Left forelimb (tissue), 1 donor: ENCODE measurements at places on chromosomes 1 and 21.

DNA sequence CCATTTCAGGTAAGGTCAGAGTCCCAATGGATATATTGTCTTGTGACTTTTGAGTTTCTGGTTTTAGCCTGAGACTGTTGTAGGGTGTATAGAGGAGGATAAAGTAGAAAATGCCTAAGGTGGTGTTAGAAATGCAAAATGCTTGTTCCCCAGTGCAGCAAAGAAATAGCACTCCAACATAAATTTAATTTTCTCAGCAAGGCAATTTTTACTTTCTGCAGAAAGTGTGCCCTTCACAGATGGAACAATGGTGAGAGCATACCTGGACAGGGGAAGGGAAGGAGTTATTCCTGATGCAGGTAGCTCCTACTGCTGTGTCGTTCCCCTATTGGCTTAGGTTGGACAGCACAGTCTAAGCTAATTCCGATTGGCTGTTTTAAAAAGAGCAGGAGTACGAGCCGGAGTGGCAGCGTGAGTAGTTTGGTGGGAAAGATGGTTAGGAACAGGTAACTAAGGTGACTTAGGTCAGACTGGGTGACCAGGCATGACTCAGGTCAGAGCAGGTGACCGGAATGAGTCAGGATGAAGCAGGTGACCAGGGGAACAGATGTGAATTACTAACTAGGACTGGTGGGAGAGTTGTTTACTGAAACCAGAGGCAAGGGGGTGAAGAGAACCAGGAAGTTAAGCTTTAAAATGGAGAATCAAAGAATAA lies 21.5 kb downstream of the SPATA45 start:
- no peak for DNase-seq

- no peak for DNase-seq
Observed at GRCh38 chr1:11673089-11673769, 7.7 kb downstream of the MAD2L2 start.

DNA sequence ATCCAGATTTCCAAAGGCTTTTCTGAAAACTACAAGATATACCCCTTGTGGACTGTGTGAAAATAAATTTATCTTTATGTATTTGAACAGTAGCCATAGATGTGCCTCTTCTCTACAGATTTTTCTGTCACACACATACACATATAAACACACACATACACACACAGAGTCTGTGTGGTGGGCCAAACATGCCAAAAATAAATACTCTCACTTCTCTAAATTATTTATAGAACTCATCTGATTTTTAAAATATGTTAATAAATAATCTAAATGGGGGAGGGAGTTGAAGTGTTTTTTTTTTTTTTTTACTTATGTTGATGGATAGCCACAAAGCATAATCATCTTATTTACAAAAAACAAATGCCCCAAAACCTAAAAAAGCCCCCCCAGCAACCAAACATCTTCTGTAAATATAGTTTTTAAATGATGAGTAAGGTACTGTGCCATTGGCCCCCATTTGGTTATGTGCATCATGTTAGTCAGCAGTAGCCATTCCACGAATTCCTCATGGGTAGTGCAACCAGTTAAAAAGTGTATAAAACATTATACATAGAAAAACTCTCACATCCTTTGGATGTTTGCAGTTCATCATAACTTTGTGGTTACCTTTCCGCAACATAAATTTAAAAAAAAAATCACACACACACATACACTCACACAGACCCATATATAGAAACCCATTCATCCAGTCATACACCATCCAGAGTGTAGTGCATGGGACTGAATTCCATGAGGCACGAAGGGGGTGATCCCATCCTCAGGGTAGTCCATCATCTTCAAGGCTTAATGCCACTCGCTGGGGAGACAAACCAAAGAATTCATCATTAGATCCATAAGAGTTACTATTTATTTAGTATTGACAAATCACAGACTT lies 8.2 kb upstream of the MAGOH start:
- DNase-seq: no peak

DNA sequence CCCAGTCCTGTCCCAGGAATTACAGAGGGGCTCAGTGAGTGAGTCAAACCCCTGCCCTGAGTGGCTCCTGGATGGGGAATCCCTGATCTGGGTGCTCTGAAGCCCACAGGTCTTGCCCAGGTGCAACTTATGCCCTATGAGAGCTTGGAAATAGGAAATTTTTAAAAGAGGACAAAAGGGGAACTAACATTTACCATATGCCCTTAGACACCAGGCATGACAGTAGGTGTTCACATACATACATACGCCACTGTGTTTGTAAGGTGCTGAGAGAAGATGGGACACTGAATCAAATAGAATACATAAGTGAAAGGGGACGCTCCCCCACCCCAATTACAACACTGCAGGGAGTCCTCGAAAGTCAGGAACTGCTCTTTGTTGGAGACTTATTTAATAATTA lies 1.4 kb downstream of the CFAP45 start:
- no peak for DNase-seq

DNA sequence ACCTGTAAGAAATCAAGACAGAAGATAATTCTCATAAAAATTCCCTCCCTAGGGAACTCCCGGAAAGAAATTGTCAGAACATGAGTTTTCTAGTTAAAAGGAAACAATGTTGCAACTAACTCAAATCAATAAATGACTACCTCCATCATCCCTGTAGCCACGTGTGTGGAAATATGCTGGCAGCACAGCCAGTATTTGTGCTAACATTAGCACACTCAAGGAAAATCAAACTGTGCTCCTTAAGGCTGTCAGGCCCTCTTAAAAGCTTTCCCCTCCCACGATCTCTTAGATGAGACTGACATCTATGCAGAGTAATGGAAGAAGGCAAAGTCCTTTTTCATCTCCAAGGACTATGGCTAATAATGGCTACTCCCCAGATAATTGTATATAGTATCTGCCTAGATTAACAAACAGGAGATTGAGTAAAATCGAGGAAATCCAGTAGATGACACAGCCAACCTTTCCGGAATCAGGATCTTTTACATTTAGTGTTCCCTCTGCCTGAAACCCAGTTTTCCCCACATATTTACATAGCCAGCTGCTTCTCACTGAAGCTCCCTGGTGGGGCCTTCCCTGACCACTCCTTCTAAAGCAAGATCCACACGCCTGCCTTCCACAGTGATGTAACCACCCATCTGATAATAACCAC lies 50.9 kb upstream of the NR5A2 start:
- DNase-seq: no peak

DNA sequence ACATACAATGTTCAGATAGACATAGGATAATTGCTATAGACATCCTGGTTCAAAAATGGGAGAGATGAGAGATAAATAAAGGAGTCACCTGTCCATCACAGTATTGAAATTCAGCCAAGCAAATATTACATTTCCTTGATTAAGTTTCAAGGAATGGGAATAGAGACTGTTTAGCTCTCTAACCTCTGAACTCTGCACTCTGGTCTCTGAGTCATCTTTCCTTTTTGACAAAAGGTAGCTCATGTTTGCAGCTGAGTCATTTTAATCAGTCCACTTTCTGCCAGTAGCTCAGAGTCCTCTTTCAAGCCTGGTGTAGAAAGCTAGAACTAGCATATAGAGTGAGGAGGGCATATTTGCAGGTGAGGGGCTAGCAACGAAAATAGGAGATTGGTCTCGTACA lies 51.4 kb upstream of the GJA8 start:
- DNase-seq: no peak

DNA sequence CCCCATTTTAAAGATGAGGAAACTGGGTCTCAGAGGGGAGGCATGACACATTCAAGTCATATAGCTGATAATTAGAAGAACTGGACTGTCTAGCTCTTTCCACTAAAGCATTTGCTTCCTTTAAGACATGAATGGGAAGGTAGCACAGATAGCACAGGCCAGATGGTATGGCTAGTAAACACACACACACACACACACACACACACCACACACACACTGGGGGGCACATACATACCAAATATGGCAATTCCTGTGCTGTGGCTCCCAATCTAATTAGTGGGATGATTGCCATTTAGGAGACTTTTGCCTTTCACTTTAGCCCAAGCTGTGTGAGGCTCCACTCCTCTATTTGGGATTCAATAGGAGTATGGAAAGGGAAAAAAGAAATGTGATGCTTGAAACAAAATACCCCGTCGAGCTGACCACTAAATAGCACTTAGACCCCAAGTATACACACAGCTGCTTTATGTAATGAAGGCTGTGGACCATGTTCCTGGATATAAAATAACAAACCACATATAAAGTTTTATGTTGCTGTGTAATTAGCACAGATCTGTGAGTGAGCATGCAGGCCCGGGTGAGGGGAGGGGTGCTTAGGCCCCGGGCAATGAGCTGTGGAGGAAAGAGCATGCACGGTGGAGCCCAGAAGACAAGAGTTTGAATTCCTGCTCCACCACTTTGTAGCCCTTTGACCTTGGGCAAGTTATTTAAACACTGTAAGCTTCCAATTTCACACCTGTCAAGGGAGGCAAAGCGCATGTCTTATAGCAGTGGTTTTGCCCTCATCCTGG lies 6.8 kb upstream of the TRABD2B start:
- DNase-seq: peak; percentile 57

DNA sequence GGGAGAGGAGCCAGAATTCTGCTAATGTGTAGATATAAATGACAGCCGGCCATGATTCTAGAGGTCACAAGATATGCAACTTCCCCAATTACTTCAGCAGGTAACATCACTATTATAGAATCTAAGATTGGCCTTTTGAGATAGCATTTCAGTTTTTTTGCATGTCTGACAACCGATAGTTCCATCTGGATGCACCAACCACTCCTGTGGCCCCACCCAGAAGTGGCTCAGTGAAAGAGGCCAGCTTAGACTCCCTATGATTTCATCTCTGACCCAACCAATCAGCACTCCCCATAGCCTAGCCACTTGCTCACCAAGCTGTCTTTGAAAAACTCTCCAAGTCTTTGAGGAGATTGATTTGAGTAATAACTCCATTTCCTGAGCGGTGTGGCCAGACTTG lies 30.3 kb upstream of the NUF2 start:
- no peak for DNase-seq

DNA sequence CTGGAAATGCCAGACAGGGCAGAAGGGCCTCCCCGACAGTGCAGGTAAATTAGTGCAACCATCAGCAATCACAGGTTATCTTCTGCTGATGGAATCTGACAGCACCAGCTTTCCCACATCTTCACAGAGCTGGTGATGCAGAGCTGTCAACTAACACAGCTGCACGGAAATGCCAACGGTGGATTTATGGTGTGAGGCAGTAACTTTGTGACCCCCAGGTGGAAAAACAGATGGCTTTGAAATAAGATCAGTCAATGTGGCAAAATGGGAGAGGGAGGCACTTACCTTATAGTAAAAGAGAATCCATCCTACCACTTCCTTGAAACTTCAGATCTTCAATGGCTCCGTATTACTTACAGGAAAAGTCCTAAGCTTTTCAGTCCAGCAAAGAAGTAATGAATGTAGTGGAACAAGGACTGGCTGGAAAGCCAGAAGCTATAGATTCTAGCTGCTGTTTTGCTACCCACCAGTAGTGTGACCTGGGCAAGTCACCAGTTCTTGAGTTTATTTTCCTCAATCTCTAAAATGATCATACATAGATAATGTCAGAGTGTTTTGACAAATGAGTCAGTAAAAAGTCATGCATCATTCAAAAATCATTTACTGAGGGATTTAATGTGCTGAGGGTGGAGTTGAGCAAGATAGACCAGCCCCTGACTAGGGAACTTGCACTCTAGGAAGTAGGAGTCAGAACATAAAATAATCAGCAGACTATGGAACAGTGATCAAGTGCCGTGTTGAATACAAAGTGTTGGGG lies 245.7 kb upstream of the JUN start:
- DNase-seq: no peak

DNA sequence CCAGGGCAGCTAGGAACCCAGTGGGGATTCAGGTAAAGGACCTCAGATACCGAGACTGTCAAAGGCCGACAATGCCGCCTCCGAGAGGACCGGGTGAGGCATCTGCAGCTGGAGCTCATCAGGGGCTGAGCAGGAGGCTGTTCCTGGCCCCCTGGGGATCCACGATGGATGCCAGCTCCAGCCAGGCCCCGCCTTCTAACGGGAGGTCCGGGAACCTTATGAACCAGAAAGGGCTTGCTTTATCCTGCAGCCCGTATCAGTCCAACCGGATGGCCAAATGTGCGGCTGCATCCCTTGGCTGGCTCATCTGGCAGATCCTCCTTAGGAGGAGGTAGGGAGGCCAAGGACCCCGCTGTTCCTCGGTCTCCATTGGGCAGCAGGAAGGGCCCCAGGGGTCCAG lies 32.0 kb downstream of the SLC45A1 start:
- DNase-seq: no peak

GRCh38 chr1:208004851-208005250 lies 93.9 kb upstream of the CD34 start:
- no peak for DNase-seq

- no peak for DNase-seq
Observed at GRCh38 chr1:162846256-162847212, 14.4 kb downstream of the CCDC190 start.

DNA sequence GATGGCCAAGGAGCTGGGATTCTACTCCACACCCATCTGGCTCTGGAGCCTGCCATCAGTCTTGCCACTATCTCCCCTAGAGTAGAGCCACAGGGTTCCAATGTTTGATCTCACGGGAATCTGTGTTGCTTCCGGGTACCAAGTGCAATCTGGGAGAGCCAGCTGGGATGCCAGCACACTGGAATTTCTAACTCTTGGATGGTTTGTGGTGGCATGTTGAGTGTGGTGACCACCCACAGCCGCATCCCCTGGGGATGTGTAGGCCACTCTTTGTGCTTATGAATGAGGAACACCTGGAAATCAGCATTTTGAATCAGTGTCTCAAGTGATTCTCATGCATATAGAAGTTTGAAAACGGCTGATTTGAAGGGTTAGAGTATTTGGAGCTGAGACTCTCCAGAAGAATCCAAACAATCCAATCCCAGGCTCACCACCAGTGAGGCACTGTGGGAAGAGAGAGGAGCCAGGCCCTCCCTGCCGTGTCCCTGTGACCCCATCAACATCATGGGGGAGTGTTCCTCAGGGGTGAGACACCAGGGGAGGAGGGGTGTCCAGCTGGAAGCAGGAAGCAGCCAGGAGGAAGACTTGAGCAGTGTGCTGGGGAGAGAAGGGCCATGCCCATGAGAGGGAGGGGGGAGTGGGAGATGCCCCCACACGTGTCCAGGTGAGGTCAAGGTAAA lies 13.4 kb downstream of the FBLIM1 start:
- DNase-seq: no peak

- no peak for DNase-seq
Observed at GRCh38 chr1:234897754-234898454, 230.7 kb downstream of the TOMM20 start.

GRCh38 chr1:194225821-194226220 lies 1039.4 kb upstream of the B3GALT2 start:
- DNase-seq: no peak
